ENCODE measurements at places on chromosomes 5 and 9.

DNA sequence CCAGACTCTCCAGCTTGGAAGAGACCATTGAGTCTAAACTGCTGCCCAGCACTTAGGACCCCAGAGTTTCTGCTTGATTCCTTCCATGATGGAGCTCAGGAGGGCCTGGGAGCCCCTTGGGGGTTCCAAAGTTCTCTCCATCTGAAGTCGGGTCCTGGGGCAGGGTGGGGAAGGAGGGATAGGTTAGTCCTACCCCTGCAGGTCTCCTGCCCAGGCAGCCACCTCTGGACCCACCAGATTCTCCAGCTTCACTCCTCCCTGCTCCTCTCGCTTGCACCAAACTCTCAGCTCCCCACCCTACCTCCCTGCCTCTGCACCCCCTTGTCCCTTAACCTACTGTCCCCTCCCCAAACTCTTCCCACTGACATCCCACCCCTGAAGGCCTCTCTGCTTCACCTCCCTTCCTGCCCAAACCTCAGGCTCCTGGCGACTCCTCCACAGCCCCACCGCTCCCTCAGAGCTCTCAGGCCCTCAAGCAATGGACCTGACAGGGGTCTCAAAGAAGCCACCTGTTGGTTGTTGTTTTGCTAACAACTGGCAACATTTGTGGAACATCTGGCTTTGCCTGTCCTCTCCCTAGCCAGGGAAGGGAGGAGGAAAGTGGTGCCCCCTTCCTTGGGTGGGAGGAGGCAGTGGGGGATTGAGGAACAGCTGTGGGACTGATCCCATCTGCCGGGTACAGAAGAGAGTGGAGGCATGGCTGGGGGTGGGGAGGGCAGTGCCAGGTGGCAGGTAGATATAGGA lies 137.5 kb downstream of the RGS3 start:
- no peak for DNase-seq

GRCh38 chr5:172669386-172670004 lies 28.4 kb downstream of the NEURL1B start:
- no peak for DNase-seq

- DNase-seq = no peak
Measured at GRCh38 chr9:127942216-127943010, 4.8 kb upstream of the DPM2 start.

DNA sequence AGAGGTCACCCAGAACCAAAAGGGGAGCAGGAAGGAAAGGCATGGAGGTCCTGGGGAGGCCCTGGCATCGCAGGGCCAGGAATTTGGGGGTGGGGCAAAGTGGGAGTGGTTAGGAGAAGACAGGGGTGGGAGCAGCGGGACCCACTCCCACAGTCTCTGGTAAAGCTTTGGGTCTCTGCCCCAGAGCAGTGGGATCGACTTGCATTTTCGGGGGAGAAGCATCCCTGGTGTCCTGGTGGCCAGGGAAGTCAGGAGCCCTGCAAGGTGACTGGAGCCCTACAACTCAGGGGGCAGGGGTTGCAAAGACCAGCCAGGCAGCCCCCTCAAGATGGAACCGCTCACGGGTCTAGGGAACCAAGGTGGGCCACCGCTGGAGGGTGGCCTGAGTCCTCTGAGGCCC lies 22.4 kb upstream of the GTF3C5 start:
- no peak for DNase-seq

DNA sequence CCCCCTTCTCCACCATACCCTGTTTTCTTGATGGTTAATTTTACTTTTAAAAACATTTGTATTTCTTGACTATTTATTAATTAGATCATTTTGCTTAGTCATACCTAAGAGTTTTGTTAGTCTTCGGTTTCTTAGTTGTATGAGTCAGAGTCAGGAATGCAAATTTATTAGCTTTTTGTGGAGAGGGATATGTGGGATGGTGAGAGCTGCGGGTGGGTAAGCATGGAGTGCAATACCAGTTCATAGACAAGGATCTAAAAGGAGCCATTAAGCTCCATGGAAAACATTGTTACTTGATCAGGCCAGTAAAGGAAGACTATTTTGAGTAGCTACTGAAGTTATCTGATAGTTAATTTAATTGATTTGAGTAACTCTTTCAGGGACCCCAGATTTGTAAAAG lies 77.5 kb downstream of the ZSWIM6 start:
- no peak for DNase-seq

DNA sequence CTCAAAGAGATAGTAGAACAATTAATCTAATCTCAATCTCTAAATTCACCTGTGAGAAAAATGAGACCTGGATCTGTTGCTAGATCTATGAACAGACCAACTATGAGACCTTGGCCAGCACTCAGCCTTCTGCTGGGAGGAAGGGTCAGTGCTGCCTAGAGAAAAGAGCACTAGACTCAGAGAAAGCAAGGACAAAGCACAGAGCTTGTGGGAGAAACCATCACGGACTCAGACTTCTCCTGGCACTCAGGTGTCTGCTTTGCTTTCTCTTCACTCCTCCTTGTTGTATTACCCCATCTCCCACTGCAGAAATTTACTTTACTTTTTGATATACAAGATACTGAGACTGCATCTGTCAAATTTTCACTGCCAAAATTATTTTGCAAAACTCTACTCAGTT lies 890.0 kb upstream of the NUDT12 start:
- no peak for DNase-seq

GRCh38 chr5:65734921-65735320 lies 12.9 kb downstream of the NLN start:
- no peak for DNase-seq

- DNase-seq = no peak
Measured at GRCh38 chr9:116549061-116549664, 137.9 kb upstream of the TRIM32 start.

- no peak for DNase-seq
Measured at GRCh38 chr5:174732036-174733020, 7.9 kb downstream of the MSX2 start.

GRCh38 chr9:4618700-4619099 lies 43.4 kb upstream of the PLPP6 start:
- DNase-seq = no peak

GRCh38 chr9:87541663-87542062 lies 44.0 kb downstream of the DAPK1 start:
- DNase-seq = no peak

All from T follicular helper cell (primary cell).